ENCODE measurements at places on chromosomes 12 and 14. TPM values are rescaled to one million over a fixed set of nuclear protein-coding genes. Genes with fewer than 3 reads are reported as not detected.

C3AR1 gene
- total RNA-seq, result 62.1 TPM

SLC10A1 gene
- not detected for total RNA-seq

KRT72 gene
- total RNA-seq, result not detected

P2RX7 gene
- total RNA-seq, result 20.5 TPM

OR6S1 gene
- total RNA-seq, result not detected

DNA sequence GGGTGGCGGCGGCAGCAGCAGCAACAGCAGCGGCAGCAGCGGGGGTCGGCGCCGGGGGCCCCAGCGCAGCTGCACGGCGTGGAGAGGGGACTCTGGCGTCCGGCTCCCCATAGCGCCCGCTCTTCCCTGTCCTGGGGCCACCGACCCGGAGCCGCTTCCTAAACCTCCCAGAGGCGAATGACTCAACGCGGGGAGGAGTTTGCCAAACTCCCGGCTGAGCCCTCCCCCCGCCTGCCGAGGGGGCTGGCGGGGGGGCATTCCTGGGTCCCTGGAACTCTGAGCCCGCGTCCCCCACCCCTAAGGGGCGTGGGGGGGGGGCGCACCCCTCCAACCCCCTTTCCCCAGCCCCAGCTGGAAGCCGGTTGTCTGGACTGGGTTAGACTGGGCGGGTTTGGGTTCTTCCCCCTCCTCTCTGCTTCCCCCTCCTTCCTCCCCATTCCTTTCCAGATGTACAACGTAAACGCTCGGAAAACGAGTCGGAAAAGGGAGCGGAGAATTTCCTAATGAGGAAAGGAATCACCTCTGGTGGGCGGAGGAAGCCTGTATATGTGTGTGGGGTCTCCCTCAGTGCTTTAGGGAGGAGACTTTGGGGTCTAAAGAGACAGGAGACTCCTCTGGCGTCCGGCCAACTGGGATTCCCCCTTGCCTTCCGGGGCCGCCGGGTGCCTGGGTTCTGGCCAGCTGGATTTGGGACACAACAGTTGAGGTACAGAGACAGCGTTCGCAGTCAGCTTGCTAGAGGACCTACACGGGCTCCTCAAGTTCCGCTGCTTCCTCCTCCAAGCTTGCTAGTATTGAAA lies at the start of gene ITGA5:
TSS of gene ITGA5 (minus strand) at position 179 of the 800 bp plus-strand sequence. CDS start at position 111, 68 bp downstream.
- peak; percentile 81 for DNase-seq

- no peak for DNase-seq
Observed at GRCh38 chr12:77362509-77363210, 297.3 kb upstream of the E2F7 start.

DNA sequence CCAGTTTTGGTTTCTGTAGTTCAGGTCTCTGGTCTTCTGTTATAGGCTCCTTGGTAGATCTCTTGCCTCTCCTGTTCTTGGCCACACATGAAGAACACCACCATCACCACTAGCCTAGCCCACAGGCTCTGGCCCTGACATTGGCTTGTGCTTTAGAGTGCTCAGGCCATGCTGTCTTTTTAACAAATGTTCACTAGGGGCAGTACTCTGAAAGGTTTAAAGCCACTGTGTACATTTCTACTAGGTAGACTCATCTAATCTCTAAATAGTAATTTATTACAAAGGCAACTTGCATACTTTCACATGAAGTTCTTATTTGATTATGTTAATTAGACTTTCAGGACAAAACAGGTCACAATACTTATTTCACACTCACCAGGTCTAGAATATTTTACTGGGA lies 38.3 kb downstream of the PDE6H start:
- no peak for DNase-seq

GRCh38 chr14:81571437-81571836 lies 37.8 kb upstream of the SEL1L start:
- DNase-seq, result no peak

GRCh38 chr14:82447586-82447985 lies 913.9 kb upstream of the SEL1L start:
- no peak for DNase-seq

- DNase-seq, result peak; percentile 82
Observed at GRCh38 chr14:97977651-97978261, 1180.6 kb downstream of the VRK1 start.

DNA sequence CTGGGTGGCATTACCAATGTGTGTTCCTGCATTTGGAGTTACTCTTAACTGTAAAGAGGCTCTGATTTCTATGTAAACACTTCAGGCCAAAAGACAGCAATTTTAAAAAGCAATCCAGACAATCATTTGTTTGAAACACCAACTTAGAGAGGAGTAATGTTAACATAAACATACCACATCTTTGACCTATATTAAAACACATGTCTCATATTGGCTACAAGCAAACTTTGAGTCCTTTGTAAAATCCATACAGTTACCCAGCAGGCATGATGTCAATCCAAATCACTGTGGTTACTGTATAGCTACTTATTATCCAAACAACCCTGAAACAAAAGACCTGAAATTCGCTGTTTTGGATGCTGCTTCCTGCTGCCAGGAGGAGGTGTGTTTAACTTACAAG lies 7.5 kb upstream of the G2E3 start:
- no peak for DNase-seq

DNA sequence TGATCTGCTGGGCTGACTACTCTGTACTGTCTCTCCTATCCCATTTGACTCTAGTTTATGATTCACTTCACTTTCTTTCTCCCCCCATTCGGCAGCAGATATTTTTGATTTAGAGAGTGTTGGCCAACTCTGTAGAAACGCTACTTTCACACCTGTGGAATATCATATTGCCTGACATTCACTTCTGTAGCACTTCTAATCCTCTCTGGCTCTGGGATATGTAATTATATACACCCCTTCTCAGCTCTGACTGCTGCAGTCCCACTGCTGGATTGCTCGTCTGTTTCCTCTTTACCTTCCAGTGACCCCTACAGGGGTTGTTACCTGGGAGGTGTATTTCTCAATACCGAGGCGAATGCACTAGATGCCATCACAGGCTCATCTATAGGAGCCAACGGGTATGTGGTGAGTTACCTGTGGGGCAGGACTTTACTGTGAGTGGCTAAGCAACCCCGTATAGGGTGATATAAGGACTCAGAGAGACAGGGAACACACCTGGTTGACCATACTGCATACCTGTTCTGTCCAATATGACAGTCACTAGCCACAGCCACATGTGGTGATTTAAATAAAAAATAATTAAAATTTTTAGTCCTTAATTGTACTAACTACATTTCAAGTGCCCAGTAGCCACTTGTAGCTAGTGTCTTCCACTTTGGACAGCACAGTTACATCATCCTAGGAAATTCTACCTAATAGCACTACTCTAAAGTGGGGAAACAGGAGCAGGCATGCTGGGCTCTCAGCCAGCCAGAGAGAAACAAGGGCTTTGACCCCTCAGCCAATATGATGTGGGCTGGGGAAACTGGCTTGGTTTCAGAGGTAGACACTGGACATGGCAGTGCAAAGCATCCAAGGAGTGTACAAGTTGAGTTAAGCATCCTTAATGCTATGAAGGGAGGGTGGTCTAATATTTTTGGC lies 95.0 kb downstream of the C12orf75 start:
- no peak for DNase-seq

GRCh38 chr14:100539003-100539660 lies 48.1 kb downstream of the BEGAIN start:
- DNase-seq, result peak; percentile 41

GRCh38 chr14:49732896-49733295 lies 35.1 kb upstream of the KLHDC2 start:
- DNase-seq, result no peak

All from lower lobe of right lung (tissue), 2 donors.